ENCODE measurements at places on chromosomes 11 and 22. TPM values are rescaled to one million over a fixed set of nuclear protein-coding genes. Genes with fewer than 3 reads are reported as not detected.

Gene OR5B21
- polyA plus RNA-seq = not detected

Gene ST3GAL4
- polyA plus RNA-seq = 21.9 TPM

DNA sequence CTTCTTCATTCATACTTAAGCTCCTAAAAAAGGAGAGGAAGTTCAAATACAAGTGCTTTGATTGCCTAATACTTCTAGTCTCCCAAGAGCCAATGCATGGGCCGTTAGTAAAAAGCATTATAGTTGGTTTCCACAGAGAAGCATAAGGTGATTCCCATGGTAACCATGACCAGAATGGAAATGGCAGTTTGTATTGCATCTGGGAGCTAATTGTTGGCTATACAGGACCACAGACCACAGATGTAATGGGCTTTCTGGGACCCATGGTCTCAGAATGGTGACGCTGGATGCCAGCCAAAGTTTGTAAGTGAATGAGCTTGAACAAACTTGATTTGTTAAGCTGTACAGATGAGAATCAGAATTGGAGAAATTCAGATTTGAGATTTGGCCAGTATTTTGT lies 333.9 kb upstream of the C11orf87 start:
- DNase-seq = no peak

GRCh38 chr22:19350476-19350859 lies 58.9 kb upstream of the CLTCL1 start:
- DNase-seq = no peak

- DNase-seq = no peak
Measured at GRCh38 chr11:77748266-77748665, 72.3 kb downstream of the RSF1 start.

DNA sequence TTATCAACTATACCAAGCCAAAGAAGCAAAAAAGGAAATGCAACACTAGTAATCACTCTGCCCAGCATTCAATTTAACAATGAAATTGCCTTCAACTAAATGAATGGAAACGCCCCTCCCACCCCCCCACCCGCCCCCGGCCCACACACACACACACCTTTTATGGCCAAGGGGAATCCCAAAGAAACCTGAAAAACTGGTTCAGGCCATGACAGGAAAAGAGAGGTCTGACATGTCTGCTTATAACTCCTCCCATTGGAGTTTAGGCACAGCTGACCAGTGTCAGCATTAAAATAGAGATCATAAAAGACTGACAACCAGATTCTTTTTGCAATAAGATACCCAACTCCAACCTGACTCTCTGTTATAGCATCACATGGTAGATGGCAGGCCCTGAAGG lies 42.6 kb downstream of the ACER3 start:
- DNase-seq = no peak

DNA sequence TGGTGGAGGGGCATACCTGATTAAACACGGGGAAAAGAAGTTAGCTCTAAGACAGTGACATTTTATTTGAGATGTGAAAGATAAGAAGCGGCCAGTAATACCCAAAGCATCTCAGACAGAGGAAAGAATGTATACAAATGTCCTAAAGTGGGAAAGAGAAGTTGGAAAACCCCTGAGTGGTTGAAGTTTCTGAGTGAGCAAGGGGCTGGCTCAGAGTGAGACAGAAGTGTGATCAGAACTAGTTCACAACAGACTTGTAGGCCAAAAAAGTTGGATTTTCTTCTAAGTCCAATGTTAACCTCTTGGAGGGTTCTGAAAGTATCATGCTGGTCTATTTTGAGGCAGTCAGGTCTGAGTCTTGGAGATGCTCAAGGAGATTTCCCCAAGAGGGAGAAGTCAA lies 608.7 kb downstream of the SOX6 start:
- no peak for DNase-seq

DNA sequence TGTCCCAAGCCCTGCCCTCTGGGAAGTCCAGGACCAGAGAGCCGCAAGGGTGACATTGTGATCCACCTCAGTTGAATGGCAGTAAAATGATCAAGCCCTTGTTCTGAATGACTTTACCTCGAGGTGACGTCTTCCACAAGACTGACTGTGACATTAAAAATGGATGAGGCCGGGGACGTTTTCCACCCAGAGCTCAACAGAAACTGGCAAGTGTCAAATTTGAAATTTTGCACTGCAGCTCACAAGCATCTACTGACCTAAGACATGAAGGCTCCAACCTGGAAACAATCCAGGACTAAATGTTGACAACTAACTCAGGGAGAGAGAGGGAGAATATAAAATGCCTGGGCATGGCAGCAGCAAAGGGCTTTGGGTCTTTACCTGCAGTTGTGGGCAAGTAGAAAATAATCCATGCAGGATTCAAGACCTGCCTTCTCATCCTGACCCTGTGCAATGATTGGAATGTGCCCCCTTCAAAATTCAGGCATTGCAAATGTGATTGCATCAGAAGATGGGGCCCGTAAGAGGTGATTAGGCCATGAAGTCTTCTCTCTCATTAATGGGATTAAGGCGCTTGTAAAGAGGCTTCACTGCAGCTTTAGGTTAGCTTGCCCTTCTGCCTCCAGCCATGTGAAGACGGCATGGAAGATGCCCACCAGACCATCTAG lies 33.6 kb upstream of the CLMP start:
- DNase-seq = no peak

- DNase-seq = no peak
Measured at GRCh38 chr11:13883589-13883988, 78.9 kb upstream of the SPON1 start.

GRCh38 chr11:32334822-32335221 lies 100.5 kb downstream of the WT1 start:
- no peak for DNase-seq
